CD14-positive monocyte (primary cell): ENCODE measurements at places on chromosomes 5 and 9. TPM values are rescaled to one million over a fixed set of nuclear protein-coding genes. Genes with fewer than 3 reads are reported as not detected.
A peak's percentile ranks its signal among the peaks of the same experiment; 100 is the strongest.

The GADD45G gene
- polyA plus RNA-seq, result 9.0 and 23.9 TPM in 2 replicates

- no peak for DNase-seq
Observed at GRCh38 chr9:98101416-98101815, 17.6 kb downstream of the TRIM14 start.

The QRFP gene
- polyA plus RNA-seq, result 0.18 TPM

DNA sequence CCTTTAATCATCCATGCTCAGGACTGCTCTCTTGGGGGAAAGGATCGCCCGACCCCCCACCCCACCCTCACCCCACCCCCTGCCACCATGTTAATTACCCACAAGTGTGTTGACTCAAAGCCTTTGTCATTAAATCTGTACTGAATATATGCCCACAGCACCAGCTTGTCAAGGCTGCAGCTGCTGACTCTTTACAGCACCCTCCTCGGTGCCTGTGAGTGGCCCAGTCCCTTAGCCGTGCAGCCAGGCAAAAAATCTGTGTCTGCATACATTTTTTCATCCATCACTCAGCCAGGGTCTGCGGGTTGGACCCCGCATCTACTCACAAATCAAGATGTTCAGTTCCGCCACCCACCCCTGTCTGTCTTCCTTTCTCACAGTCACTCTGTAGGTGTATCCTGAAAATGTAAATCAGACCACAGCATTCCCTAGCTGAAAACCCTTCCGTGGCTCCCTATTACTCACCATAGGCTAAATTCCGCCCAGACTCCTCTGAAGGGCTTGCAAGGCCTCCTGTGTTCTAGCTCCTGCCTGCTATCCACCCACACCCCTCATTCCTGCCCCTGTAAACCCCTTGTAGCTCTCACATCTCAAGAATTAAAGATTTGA, 53.7 kb upstream of the KCNIP1 start:
- DNase-seq, result peak; percentile 0

The TMEM267 gene
- polyA plus RNA-seq, result 1.0 and 4.4 TPM in 2 replicates

The DOCK8 gene
- 95.4 TPM for polyA plus RNA-seq

DNA sequence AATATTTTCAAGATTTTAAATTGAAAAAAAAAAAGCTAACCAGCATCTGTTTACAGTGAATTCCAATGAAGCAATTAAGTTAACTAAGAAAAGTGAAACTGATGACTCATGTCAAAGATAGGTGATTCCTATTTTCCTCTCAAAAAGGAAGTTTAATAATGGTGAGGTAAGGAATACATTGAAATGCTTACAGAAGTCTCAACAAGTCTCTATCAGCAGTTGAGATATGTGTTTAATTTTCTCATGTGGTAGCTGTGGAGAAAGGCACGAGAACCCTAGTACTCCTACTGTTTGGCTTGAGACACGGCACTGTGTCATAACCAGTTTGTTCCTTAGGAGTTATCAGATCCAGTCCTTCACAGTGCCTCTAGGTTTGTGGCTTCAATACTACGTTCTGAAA, 114.5 kb downstream of the SLC25A46 start:
- no peak for DNase-seq

DNA sequence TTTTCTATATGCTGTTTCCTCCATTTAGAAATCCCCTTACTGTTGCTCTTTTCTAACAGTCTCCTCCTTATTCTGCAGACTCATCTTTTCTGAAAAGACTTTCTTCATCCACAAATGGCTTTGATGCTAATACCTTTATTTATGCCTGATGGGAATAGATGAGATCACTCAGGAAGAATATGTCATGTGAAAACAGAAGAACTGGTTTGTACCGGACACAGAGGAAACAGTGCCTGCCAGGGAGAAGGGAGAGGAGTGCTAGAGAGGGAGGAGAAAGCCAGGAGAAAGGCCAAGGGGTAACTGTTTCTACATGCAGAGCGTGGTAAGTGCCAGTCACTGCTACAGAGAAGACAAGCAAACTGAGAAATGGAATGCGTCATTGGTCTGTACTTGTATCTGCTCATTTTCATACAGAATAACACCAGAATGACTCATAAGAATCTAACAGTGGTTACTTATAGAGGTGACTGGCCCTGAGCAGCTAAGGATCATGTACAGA, 45.9 kb upstream of the PJA2 start:
- peak; percentile 17 for DNase-seq

The OCLN gene
- polyA plus RNA-seq, result 0.03 TPM

DNA sequence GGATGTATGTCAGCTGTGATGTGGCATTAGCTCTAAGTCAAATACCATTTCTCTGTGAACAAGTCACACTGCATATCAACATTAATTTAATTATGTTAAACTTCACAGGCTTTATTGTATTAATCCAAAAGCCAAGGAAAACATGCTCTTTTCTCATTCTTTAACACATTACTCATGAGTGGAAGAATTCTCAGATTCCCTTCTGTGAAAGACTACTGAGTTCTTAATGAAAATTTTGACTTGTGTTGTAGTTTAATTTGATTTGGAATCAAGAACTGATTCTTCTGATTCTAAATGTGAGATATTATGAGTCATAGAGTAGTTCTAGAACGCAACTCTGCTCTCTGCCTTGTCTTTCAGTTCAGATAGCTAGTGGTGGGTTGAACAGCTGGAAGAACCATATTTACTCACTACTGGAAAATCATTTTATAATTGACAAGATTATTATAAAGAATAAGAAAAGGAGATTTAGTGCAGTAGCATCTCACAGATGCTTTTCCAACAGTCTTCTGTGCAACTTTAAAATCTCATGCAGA, 90.6 kb downstream of the VCAN start:
- DNase-seq, result no peak

The OR1Q1 gene
- polyA plus RNA-seq, result not detected

DNA sequence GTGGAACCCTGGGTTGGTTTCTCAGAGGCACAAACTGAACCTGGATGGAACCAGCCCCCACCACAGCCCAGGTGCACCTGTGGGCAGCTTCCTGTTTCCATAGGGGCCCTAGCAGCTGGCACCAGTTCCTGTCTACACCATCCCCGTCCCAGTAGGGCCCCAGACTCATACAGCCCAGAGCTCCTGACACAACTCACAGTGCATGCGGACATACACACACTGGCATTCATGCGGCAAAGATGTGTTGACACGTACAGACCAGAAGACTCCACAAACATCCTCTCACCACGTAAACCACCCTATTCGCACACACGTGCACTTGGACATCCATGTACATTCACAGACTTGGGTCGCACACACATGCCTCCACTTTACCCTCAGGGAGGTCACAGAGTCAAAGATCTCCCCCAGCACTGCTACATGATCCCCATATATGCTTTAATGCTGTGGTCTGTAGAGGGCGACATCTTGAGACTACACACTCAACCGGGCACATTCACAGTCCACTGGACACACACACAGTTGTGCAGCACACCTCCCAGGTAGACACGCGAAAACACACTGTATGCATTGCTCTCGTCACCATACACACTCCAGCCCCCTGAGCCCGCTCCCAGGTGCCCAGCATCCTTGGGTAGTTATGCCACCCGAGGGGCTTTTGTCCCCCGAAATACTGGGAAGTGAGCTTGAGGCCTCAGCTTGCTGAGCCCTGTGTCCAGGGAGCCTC, 22.4 kb downstream of the CXXC5 start:
- peak; percentile 42 for DNase-seq
